ENCODE measurements at places on chromosomes 1 and 21.

DNA sequence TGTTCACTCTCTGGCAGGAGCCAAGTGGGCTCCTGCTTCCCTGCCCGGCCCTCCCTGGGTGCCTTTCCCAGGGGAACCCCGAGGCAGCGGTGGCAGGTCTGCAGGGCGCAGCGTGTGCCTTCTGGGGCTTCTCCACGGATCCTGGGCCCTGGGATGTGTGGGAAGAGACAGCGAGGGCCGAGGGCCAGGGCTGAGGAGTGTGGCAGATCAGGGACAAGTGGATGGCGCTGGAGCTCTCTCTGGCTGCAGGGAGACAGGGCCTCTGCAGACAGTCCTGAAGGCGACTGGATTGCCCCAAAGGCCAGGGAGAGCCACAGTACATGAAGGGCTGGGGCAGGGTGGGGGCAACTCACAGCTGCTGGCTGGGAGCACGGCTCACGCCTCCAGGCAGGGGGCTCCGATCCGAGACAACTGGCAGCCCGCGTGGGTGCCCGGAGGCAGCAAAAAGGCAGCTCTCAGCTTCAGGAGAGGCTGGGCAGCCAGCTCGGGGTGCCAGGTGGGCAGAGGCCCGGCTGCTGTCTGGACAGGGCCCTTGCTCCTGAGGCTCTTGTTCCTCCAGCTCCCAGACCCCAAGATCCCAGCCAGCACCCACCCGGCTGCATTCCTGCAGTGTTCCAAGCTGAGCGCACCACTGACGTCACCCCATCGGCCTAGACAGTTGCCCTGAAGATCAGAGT is 16.0 kb downstream of the MORN1 start:
- no peak for DNase-seq

DNA sequence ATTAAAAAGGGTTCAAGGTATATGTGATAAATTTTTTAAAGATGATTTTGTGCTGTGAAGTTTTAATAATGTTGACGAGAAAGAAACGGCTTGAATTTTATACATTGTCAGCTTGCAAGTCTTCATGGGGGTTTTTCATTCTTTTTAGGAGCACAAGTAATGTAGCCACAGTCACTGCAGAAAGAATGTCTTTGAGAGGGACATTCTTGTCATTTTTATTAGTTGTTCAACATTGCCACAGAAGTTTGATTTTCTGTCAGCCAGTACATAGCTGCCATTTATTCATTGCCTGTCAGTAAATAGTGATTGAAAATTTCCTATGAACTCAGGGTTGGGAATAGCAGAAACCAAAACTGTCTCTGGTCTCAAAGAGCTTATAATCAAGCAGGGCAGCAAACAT is 156.3 kb downstream of the DHRS3 start:
- no peak for DNase-seq

- no peak for DNase-seq
These were observed 30.8 kb downstream of the RNF19B start for GRCh38 chr1:32933742-32934322.

- DNase-seq, result no peak
These were observed 29.6 kb downstream of the SETD4 start for GRCh38 chr21:36030581-36031189.

DNA sequence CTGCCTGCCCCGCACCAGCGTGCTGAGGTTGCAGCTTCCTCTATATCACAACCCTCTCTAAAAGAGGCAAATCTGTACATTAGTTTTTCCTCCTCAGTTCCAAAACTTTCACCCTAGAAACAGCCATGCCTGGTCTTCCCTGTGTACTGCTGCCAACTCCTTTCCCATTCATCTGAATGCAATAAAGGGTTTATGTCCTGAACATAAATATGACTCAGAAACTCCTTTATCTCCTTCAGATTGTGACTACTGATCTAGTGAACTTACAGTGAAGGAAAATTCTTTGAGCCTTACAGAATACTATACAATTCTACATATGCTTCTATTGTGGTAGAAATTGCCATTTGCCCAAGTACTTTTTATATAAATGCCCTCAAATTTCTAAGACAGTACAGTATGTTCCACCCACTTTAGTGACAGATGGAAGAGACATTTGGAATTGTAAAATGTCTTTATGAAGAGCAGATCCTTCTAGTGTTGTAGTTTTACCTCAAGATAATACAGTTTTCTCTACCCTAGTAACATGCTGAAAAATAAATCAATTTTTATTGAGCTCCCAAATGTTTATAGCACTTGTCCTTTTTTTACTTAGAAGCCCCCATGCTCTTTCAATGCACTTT is 345.1 kb upstream of the SNX7 start:
- DNase-seq, result no peak

DNA sequence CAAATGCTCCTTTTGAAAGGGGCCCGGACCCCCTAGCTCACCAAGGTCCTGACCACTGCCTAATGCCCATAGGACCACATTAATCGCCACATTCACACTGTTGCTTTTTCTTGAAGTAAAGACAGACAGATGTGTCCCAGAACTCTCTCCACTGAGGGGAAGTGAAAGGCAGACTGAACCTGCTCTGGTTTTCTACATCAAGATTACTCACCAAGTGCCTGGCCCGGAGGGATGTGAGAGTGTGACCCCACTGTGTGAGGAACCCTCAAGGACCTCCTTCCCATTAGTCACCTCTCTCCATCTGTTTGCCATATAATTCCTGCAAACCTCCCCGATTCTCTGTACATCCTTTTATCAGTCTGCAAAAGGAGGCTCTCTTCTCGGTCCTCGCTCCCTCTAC is 381.5 kb downstream of the OMA1 start:
- no peak for DNase-seq

- DNase-seq, result no peak
These were observed 43.2 kb upstream of the COL6A1 start for GRCh38 chr21:45938453-45938755.

- no peak for DNase-seq
These were observed 276.2 kb upstream of the DUSP10 start for GRCh38 chr1:222018041-222018440.

- DNase-seq, result no peak
These were observed at the start of gene TNFRSF4 for GRCh38 chr1:1213345-1214265. TSS of gene TNFRSF4 (minus strand) at chr1:1214153. CDS start at chr1:1214127, 26 bp downstream.
